ENCODE measurements at places on chromosomes 2 and 18. TPM values are rescaled to one million over a fixed set of nuclear protein-coding genes. Genes with fewer than 3 reads are reported as not detected.

Gene DSC1
- not detected for total RNA-seq

Gene TWIST2
- 9.4 TPM for total RNA-seq

Gene ALPG
- not detected for total RNA-seq

Gene PRKAG3
- total RNA-seq, result under 0.01 TPM

Gene PSMA8
- total RNA-seq, result not detected

Gene FOXI3
- not detected for total RNA-seq

- H3K4me3 ChIP-seq, result no peak overlapping the region
- peaks cover 17% of the 10 kb centered on the region for H3K27me3 ChIP-seq
- DNase-seq, result no peak
- no peaks in the 10 kb centered on the region for H3K4me1 ChIP-seq
- H3K27ac ChIP-seq, result no peak overlapping the region
- H3K36me3 ChIP-seq, result no peaks in the 10 kb centered on the region
Observed at GRCh38 chr18:62394006-62394763, 69.1 kb downstream of the TNFRSF11A start.

GRCh38 chr2:186848873-186849578 is at the start of gene ZSWIM2:
Gene ZSWIM2 (minus strand): TSS chr2:186849170. CDS start chr2:186849130, 40 bp downstream.
- peak within 1 kb of the TSS; percentile 77 for H3K4me3 ChIP-seq
- peak; percentile 62 for DNase-seq
- H3K27ac ChIP-seq, result peak within 1 kb of the TSS; percentile 85
- H3K36me3 ChIP-seq, result no peaks in the 10 kb centered on the region
- H3K27me3 ChIP-seq, result no peaks in the 10 kb centered on the region

DNA sequence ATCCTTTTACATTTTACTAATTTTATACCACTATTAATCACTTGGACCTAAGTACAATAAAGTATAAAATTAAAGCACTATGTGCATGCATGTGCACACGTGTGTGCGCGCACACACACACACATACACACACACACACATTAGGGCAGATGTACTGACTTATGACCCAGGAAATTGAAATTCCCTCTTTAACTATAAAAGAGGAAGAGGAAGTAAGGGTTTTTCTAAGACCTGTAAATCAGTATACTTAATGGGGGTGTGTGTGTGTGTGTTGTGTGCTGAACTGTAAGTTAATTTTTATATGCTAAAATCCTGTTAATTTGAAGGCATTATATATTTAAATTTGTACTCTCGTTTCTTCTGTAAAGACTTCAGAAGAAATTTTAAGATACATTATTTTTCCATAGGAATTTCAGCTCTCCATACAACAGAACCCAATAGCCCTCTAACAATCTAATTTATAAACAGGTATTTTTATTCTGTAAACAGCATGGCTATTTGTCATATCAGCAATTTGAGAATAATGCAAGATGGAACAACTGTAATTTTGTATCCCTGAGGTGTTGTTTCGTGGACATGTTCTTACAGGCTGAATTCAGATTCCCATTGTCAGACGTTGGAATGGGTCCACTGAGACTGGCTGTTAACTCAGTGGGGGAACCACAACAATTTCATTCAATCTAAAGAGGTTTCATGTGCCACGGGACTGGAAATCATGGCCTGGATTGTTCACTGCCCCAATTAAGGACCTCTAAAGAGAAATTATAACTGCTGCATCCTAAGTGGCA is 90.9 kb downstream of the PLA2R1 start:
- H3K4me1 ChIP-seq, result no peaks in the 10 kb centered on the region
- H3K27me3 ChIP-seq, result no peaks in the 10 kb centered on the region
- no peak overlapping the region for H3K4me3 ChIP-seq
- H3K27ac ChIP-seq, result no peak overlapping the region
- H3K36me3 ChIP-seq, result no peaks in the 10 kb centered on the region

GRCh38 chr18:7684966-7685365 is 117.8 kb downstream of the PTPRM start:
- H3K27me3 ChIP-seq, result no peaks in the 10 kb centered on the region
- no peaks in the 10 kb centered on the region for H3K4me1 ChIP-seq
- H3K36me3 ChIP-seq, result no peaks in the 10 kb centered on the region
- no peak for DNase-seq
- H3K4me3 ChIP-seq, result no peak overlapping the region

GRCh38 chr2:238090887-238091286 is 9.3 kb upstream of the ESPNL start:
- no peaks in the 10 kb centered on the region for H3K4me1 ChIP-seq
- H3K36me3 ChIP-seq, result no peaks in the 10 kb centered on the region
- DNase-seq, result peak; percentile 22
- no peak overlapping the region for H3K4me3 ChIP-seq

DNA sequence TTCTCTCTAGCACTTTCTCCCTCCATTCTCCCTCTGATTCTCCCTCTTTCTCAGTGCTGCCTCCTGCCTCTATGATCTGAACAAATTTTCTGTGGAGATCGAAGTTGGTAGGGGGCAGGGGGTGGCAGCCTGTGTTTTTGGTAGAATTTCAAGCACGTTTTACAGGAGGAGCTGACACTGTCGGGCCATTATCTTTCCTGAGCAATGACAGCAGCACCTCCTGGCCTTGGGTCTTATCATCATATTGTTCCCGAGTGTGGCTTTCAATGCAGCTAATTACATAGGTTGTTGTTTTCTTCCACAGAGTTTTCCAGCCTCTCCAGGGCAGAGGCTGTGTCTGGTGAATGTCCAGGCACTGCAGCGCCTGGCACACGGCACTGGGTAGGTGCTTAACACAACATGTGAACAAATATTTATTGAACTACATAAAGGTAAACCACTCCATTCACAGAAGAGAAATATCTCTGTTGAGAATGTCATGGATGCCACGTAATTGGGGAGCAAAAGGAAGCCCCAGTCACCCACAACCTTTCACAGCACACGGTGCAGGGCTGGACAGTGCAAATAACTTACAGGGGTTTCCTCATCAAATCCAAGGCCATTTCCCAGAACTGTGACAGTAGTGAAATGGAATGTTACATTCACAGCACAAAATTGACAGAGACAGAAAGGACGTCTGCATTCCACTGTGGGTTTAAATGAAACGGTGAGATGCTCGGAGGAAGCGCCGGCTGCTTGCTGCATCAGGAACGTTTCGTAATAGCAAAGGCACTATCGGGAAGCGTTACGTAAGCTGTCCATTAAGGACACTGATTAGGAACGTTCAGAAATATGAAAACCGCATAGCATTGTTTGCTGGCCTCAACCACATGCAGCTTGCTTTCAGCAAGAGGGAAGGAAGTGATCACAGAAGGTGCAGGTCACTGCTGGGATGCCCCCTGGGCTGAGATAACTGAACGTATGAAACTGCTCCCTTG is 6.5 kb upstream of the KCNG2 start:
- H3K27me3 ChIP-seq, result peaks cover 31% of the 10 kb centered on the region
- H3K4me3 ChIP-seq, result peak overlapping the region; percentile 8
- DNase-seq, result peak; percentile 98

GRCh38 chr2:128215897-128216642 is 102.6 kb downstream of the HS6ST1 start:
- DNase-seq, result no peak
- H3K36me3 ChIP-seq, result no peaks in the 10 kb centered on the region
- H3K4me1 ChIP-seq, result no peaks in the 10 kb centered on the region
- H3K4me3 ChIP-seq, result no peak overlapping the region
- H3K27ac ChIP-seq, result no peak overlapping the region

- H3K4me3 ChIP-seq, result no peak overlapping the region
- H3K4me1 ChIP-seq, result no peaks in the 10 kb centered on the region
- no peak overlapping the region for H3K27ac ChIP-seq
- no peaks in the 10 kb centered on the region for H3K36me3 ChIP-seq
- H3K27me3 ChIP-seq, result no peaks in the 10 kb centered on the region
Observed at GRCh38 chr2:44155666-44156446, 12.8 kb upstream of the PPM1B start.

DNA sequence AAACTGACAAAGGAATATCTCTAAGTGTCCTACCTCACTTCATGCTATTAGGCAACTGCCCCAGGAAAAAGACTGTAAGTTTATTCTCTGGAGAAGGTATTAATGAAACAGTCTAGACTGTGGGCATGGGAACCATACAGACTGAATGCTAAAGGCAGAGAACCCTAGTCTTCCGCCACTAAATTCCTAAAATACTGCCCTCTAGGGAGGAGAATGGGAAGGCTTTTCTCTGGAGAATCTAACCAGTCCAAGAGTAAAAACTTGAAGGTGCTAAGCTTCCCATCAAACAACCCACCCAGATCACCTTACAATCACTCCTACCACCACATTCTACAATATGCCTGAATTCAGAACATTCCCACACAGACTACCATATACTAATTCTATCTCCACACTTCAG is 3.4 kb downstream of the SRBD1 start:
- no peaks in the 10 kb centered on the region for H3K36me3 ChIP-seq
- no peaks in the 10 kb centered on the region for H3K27me3 ChIP-seq

- H3K27me3 ChIP-seq, result no peaks in the 10 kb centered on the region
- H3K4me3 ChIP-seq, result no peak overlapping the region
- H3K36me3 ChIP-seq, result no peaks in the 10 kb centered on the region
- H3K4me1 ChIP-seq, result no peaks in the 10 kb centered on the region
Observed at GRCh38 chr2:57902578-57902977, 144.0 kb upstream of the VRK2 start.

- no peaks in the 10 kb centered on the region for H3K36me3 ChIP-seq
- no peak for DNase-seq
- H3K4me3 ChIP-seq, result peak overlapping the region; percentile 79
- H3K27ac ChIP-seq, result no peak overlapping the region
- no peaks in the 10 kb centered on the region for H3K27me3 ChIP-seq
Observed at GRCh38 chr2:102356381-102356712, 751 bp downstream of the IL18R1 start.

GRCh38 chr2:222228054-222228453 is 70.7 kb downstream of the PAX3 start:
- H3K27me3 ChIP-seq, result no peaks in the 10 kb centered on the region
- no peaks in the 10 kb centered on the region for H3K4me1 ChIP-seq
- DNase-seq, result no peak
- no peak overlapping the region for H3K27ac ChIP-seq
- H3K36me3 ChIP-seq, result no peaks in the 10 kb centered on the region

- H3K27me3 ChIP-seq, result no peaks in the 10 kb centered on the region
- H3K4me3 ChIP-seq, result no peak overlapping the region
- H3K4me1 ChIP-seq, result no peaks in the 10 kb centered on the region
- no peaks in the 10 kb centered on the region for H3K36me3 ChIP-seq
- no peak overlapping the region for H3K27ac ChIP-seq
Observed at GRCh38 chr18:37385846-37386778, 179.5 kb downstream of the CELF4 start.

GRCh38 chr18:59455728-59456276 is 96.7 kb upstream of the LMAN1 start:
- H3K4me3 ChIP-seq, result no peak overlapping the region
- H3K36me3 ChIP-seq, result peaks cover 24% of the 10 kb centered on the region
- no peak for DNase-seq
- H3K27me3 ChIP-seq, result no peaks in the 10 kb centered on the region
- H3K27ac ChIP-seq, result no peak overlapping the region
